ENCODE measurements at places on chromosomes 6 and 20. TPM values are rescaled to one million over a fixed set of nuclear protein-coding genes. Genes with fewer than 3 reads are reported as not detected.

- DNase-seq: no peak
These were observed 142.3 kb upstream of the NRSN1 start for GRCh38 chr6:23983735-23984134.

DNA sequence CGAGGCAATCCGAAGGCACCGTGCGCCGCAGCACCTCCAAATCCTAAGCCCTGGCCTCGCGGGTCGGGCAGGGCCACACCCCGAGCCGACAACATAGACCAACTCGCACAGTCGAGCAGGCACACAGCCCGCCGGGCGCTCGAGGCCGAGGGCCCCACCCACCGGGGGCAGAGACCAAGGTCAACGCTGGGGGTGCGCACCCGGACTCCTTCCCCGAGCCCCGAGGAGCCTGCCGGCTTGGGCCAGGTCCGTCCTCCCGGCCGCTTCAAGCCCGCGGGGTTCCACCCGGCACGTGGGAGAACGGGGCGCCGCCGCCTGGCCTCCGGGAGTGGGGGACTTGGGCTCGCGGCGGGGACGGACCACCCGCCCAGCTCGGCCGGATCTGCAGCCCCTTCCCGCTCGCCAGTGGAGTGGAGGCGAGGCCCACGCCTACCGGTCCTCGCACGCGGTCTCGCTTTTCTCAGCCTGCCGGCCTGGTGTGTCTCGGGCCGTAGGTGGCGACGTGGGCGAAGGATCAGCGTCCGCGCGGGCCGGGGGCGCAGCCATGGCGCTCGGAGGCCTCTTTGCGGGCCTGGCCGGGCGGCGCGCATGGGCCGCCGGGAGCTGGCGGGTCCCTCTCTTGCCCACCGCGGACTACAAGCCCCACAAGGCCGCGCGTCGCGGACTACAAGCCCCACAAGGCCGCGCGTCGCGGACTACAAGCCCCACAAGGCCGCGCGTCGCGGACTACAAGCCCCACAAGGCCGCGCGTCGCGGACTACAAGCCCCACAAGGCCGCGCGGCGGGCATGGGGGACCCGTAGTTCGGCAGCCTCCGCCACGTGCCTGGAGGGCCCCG, at the start of gene UCKL1:
Gene UCKL1, minus strand, starts transcription at position 590 of the 837 bp plus-strand sequence. Its CDS starts 44 bp downstream, at position 546.
- peak; percentile 91 for DNase-seq

Gene RXRB
- 14.7 TPM for total RNA-seq

Gene RIN2
- total RNA-seq: 15.7 TPM

DNA sequence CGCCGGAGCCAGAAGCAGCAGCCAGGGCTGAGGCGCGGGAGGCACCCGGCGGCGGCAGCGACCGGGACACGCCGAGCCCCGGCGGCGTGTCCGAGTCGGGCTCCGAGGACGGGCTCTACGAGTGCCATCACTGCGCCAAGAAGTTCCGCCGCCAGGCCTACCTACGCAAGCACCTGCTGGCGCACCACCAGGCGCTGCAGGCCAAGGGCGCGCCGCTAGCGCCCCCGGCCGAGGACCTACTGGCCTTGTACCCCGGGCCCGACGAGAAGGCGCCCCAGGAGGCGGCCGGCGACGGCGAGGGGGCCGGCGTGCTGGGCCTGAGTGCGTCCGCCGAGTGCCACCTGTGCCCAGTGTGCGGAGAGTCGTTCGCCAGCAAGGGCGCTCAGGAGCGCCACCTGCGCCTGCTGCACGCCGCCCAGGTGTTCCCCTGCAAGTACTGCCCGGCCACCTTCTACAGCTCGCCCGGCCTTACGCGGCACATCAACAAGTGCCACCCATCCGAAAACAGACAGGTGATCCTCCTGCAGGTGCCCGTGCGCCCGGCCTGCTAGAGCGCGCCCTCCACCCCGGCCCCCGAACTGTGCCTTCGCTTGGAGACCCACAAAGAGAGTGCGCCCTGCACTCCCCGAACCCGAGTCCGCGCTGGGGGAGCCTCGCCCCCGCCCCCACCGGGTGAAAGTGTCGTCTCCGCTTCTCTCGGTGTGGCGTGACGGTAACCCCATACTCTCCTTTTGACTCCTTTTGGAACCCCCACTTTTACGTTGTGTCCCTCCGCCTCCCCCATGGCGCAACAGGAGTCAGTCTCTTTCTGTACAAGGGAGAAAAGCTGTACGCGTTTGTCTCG, 1.6 kb downstream of the INSM1 start:
- DNase-seq: no peak

DNA sequence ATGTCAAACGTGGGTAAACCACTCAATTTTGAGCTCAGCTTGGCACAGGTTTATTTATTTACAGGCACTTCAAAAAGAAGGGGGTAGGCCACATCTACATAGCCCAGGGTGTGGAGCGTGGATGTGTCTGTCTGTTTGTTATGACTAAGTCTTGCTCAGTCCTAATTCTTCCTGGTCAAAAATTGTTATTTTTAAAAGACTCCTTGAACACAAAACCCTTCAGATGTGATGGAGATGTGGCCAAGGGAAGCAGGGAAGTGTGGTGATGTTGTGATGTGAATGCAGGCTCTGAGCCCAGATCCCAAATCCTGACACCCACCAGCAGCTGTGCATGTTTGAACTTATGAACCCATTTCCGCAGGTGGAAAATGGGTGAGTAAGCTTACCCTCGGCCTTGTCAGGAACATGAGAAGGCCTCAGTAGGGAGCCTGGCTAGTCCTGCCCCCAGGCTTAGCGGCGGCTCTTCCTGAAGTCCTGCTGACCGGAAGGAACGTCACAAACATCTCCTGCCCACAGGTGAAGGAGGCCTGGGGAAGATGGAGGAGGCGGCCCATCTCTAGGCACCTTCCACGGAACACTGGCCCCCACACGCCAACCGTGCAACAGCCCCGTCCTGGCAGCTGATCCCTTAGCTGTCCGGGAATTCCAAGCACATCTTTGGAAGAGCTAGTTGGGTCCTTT, 119.7 kb downstream of the MYLK4 start:
- DNase-seq: no peak

DNA sequence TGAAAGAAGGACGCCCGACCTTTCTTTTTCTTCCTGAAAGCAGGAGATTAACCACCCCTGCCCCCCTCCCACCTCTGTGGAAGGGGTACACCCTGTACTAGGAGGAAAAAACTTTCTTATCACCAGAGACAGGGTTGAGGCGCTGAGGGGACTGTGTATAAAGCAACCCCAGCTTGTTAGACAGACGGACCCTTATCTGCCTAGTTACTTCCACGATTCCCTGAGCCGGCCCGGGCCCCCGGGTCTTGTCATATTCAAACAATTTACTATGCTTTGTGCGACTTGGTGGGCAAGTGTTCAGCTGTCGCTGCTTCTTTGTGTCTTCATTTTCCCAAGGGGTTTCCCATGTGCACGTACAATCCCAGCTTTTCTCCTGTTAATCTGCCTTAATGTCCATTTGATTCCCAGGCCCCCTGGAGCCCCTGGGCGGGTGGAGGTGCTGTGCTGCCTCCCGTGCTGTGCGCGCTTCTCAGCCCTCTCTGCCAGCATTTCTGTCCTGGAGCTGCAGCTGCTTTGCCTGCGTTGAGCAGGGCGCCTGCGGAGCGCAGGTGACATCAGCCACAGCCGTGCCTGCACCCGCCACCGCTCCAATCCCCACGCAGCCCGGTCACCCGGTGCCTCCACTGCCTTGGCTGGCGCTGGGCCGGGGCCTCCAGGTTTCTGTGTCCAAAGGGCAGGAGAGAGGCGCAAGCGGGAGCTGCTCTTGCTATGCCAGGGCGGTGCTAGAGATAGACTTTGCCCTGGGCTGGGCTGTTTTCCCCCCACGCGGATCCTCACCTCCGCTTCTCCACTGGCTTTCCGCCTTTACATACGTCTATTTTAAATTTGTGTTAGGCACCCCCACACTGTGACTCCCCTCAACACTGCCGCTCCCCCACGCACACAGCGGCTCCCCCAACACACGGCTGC, 96.2 kb downstream of the TTLL2 start:
- DNase-seq: no peak

Gene CUL7
- 18.8 TPM for total RNA-seq

Gene ME1
- total RNA-seq: 45.8 TPM

GRCh38 chr6:170051229-170052172, 239.4 kb downstream of the DLL1 start:
- DNase-seq: no peak

Gene TSHZ2
- not detected for total RNA-seq

Gene HSPA1L
- total RNA-seq: 0.87 TPM

Gene COL21A1
- total RNA-seq: 12.6 TPM

DNA sequence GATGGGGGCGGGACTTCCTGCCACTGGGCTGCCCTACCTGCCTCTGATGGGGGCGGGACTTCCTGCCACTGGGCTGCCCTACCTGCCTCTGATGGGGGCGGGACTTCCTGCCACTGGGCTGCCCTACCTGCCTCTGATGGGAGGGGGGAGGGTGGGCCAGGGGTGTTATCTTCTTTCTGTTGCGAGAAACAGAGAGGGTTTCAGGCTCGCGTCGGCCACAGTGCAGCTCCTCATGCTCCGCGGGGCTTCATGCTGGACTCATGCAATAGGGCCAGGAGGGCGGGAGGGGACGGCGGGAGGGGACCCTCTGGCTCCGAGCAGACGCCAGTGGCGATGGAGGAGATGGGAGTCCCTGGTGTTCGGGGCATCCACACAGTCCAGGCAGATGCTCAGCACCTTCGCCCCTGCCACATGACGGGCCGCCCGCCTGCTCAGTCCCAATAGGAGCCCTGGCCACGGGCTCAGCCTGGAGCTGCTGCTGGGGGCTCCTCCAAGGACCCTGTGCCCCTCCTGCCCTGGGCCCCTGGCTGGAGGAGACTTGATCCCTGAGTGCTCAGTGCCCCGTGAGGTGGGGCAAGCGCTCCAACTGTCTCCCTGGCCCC, 48.8 kb upstream of the CHRNA4 start:
- DNase-seq: no peak
